Suppressor macrophage treated with lipopolysaccharide for 1 hour (primary cell): ENCODE measurements at places on chromosomes 1 and 21.

DNA sequence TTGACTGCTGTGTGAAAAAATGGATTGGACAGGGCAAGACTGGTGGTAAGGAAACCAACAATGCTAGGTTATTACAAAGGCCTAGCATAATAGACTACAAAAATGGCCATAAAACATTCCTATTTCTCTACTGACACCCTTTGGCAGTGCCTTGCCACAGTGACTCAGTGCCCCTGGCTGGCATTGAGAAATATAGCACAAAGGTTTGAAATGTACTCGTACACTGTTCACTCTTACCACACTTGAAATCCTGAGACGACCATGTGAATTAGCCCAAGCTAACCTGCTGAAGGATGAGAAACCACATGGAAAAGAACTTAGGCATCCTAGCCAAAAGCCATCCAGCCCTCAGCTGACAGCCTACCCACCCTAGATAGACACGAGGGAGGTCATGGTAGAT is 149.8 kb upstream of the PALMD start:
- DNase-seq: no peak

DNA sequence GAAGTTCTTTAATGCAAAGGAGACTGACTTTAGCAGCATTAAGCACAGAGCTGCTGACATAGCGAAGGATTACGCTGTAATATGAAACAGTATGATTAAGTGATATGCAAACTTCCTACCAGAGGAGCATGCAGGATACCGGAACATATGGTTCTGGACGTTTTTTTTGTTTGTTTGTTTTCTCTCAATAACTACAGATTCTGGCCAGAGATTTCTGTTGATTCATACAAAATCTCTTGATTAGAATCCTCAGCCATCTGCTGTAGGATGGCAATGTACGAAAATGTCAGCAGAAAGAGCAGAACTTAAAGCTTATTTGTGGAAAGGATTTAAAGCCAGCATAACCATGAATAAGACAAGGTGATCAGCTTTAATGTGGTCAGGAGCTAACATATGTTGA is 970.7 kb downstream of the KCNT2 start:
- no peak for DNase-seq

- no peak for DNase-seq
Observed at GRCh38 chr1:225485991-225486530, 58.2 kb upstream of the LBR start.

GRCh38 chr1:156750191-156750672 is 1.2 kb downstream of the HDGF start:
- peak; percentile 50 for DNase-seq

DNA sequence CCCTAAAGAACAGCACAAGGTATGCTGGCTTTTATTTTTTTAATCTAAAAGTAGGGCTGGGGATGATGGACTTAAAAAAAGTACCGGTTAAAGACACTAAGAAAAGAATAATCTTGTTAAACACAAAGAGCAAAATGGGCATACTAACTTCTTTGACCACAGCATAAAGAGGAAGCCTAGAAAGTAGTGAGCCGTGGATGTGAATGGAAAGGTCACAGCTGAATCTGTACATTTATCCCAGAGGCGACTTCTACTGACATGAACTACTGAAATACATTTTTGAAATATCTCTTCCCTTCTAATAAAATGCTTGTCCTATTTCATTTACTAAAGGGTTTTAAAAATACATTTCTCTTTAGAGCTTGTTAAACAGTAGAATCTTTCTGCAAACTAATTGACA is 140.7 kb downstream of the SLC45A1 start:
- DNase-seq: no peak

DNA sequence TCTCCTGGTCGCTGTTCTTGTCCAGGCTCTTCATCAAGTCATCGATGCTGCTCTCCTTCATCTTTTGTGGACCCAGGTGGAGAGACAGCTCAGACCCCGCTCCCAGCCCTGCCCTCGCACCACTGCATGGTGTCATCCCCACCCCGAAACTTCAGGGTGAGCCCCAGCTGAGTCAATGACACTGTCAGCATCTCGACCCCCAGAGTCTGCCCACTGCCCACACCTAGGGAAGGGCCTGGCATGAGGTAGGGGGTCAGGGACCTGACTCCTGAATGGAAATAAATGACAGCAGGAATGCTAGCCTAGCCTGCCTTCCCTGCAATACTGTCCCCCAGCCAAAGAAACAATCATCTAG is 1.6 kb upstream of the S100A6 start:
- DNase-seq: no peak

DNA sequence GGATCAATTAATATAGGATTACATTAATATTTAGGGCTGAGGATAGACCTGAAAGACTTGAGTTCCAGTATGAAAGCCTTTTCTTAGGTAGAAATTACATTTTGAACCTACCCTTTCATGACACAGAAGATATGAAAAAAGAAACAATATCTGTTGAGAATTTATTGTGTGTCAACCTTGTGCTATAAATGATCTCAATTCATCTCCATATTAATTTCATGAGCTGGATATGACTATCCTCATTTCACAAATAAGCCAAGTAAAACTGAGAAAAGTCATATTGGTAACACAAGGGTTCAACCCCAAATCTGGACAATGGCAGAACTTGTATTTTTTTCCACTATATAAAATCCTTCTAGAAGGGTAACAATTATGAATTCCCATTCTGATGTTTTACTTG is 120.0 kb downstream of the TRIM33 start:
- DNase-seq: no peak

DNA sequence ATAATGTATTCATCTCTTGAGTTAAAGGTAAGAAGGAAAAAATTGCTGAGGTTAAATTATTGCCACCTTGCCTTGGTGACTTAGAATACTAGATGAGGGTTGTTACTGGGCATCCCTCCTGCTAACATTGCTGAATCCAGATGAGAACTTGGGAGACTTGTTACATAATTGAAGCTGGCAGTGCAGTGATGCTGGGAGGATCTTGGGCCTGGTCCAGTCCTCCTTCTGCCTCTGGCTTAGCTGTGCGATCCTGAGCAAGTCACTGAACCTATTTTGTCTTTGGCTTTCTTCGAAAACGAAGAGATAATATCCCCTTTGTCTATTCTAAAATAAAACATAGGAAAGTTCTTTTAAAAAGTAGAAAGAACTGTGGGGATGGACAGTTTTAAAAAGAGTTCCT is 244.9 kb upstream of the NRIP1 start:
- no peak for DNase-seq

- DNase-seq: peak; percentile 12
Observed at GRCh38 chr21:21001591-21002100, 3.4 kb downstream of the NCAM2 start.

DNA sequence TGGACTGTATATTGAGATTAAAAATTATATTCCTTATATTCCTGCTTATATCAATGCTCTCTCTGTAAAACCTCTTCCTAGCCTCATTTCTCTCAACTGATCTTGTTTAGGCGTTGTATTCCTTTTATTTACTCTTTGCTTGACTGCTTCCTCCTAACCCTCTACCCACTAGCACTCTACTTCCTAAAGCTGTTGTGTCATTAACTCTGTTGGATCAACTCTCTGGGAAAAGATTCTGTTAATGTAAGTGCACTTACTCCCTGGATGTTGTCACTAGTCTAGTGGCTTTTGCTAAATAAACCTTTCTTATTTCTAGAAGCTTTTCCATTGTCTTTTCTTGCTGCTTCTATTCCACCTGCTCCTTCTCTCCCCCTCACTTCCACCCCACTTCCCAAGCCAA is 6.5 kb downstream of the SPATA46 start:
- DNase-seq: no peak

DNA sequence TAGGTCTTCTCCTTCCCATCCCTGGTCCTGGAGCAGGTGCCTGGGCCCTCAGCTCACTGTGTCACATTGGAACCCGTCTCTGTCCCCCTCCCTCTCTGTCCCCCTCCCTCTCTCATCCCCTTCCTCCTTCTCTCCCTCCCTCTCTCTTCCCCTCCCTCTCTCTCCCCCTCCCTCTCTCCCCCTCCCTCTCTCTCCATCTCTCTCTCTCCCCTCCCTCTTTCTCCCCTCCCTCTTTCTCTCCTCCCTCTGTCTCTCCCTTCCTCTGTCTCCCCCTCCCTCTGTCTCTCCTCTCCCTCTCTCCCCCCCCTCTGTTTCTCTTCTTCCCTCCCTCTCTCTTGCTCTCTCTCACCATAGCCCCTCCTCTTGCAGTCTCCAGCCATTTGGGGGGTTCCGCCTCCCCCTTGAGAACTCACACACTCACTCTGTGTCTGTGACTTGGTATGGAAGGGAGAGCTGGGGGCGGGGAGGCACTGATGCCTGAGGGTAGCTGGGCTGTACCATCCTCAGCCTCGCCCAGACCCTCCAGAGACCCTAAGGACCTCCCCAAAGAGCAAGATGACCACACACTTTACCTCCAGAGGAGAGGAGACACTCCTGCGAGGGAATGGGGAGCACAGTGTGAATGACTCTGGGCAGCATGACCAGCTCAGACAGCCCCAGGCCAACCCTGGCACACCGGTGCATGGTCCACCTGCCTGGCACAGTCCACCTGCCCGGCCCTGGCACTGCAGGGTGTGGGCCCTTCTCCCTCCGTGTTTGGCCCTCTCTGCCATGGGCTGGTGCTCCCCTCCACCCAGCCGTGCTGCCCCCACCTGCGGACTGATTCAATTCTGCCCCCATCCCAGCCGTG is 102.8 kb upstream of the ARHGEF16 start:
- no peak for DNase-seq

- DNase-seq: peak; percentile 52
Observed at GRCh38 chr1:186837806-186838205, 9.1 kb downstream of the PLA2G4A start.

GRCh38 chr1:151711044-151711800 is 5.4 kb downstream of the CELF3 start:
- no peak for DNase-seq

DNA sequence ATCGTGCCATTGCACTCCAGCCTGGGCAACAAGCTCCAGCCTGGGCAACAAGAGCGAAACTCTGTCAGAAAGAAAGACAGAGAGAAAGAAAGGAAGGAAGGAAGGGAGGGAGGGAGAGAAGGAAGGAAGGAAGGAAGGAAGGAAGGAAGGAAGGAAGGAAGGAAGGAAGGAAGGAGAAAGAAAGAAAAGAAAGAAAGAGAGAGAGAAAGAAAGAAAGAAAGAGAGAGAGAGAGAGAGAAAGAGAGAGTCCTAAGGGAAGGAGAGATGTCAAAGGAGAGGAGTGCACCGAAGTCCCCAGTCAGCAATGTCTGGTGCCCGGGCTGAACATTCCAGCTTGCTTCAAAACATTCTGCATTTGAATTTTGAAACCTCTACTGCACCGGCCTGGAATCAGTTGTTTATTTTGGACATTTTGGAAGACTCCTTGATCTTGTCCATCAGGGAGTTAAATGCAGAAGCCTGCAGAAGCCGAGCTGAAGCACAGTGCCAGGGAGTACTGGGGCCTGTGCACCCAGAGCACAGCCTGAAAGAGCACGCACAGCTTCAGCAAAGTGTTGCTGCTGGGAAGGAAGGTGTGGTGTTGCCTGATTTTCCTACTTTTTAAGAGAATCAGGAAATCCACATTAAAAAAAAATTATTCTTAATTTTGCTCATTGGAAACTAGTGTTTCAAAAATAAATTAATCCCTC is 3.7 kb upstream of the IGSF3 start:
- no peak for DNase-seq

DNA sequence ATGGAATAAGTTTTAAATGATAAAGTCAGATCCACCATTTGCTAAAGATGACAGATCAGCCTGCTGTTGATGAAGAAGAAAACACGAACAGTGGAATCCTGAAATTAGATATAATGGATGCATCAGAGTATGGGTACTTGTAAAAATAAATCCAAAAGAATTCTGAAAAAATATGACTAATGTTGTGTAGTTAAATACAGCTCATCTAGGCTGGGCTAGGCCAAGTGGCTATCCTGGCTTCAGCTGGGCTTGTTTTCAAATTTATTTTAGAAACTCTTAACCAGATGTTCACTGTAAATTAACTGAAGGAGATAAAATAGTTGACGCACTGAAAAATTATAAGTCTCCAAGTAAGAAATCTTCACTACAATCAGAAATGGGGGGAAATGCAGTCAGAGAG is 7.4 kb upstream of the RGS2 start:
- no peak for DNase-seq

GRCh38 chr1:203663821-203664220 is 37.2 kb downstream of the ATP2B4 start:
- DNase-seq: no peak

DNA sequence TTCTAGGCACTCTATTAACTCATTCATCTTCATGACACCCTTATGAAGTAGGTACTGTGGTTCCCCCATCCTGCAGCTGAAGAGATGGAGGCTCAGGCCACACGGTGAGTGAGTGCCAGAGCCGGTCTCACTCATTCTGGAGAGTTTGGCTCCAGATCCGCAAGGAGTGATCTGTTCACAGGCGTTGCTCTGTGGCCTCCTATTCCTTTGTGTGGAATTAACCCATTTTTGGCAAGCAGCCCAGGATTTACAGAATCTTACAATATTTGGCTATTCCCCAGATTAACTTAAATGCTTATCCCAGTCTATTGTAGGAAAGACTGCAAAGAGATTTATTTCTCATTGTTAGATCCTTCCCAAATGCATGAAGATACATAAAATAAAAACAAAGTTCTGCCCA is 29.6 kb downstream of the KIAA0040 start:
- DNase-seq: no peak

GRCh38 chr1:31830511-31830910 is 14.7 kb upstream of the SPOCD1 start:
- DNase-seq: no peak

- no peak for DNase-seq
Observed at GRCh38 chr1:25614501-25615171, 2.0 kb upstream of the MAN1C1 start.

GRCh38 chr1:108670131-108670773 is 9.4 kb upstream of the HENMT1 start:
- no peak for DNase-seq

DNA sequence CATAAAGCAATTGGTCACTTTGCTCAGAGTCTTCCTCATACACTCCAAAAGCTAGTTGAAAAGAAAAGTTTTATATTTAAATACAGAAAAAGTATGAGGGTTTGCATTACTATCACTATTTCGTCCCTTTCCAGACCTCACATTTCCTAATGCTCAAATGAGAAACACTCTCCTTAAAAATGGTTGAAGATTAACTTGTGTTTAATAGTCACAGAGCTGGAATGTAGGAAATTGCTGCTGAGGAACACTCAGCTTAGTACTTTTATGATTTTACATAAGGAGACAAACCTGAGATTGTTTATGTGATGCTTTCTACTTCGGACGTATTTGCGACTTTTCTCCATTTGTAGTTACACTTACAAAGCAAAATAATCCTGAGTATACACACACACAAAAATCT is 39.8 kb downstream of the MYSM1 start:
- DNase-seq: no peak

GRCh38 chr1:37237948-37238347 is 203.6 kb upstream of the GRIK3 start:
- no peak for DNase-seq

DNA sequence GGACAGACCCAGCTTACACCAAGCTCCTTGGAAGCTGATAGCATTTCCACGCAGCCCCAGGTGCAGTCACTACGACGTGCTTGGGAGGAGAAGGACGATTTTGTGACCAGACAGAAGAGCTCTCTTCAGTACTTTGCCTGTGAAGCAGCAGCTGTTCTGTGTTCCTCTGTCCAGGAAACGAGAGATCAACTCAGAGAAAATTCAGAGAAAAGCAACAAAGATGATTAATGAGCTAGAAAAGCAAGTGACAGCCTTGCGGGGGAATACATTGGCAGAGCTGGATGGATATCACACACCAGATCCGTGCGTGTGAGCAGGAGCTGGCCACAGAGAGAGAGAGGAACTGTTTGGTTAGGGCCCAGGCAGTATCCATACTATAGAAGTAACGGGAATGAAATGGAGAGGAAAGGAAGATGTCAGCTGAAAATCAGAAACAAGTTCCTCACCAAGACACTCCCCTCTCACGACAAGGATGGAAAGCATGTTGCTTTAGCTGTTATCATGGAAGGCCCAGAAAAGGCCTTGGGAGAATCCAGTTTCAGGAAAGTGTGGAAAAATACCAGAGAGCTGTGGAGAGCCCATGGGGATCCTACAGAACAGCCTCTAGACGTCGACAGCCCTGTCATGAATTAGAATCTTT is 106.2 kb downstream of the TOMM20 start:
- DNase-seq: peak; percentile 46
